ENCODE measurements at places on chromosomes 12 and 14.
A peak's percentile ranks its signal among the peaks of the same experiment; 100 is the strongest.

- no peak for DNase-seq
Observed at GRCh38 chr14:101323111-101323510, 238.2 kb upstream of the DIO3 start.

GRCh38 chr14:104477666-104478380, 101.7 kb upstream of the C14orf180 start:
- no peak for DNase-seq

GRCh38 chr14:59098377-59098776, 90.1 kb upstream of the DAAM1 start:
- DNase-seq: no peak

GRCh38 chr14:90447720-90448497, 51.1 kb downstream of the CALM1 start:
- no peak for DNase-seq

- DNase-seq: no peak
Observed at GRCh38 chr14:51610771-51611170, 40.9 kb upstream of the FRMD6 start.

- DNase-seq: peak; percentile 54
Observed at GRCh38 chr12:8648576-8649205, 13.9 kb downstream of the MFAP5 start.

DNA sequence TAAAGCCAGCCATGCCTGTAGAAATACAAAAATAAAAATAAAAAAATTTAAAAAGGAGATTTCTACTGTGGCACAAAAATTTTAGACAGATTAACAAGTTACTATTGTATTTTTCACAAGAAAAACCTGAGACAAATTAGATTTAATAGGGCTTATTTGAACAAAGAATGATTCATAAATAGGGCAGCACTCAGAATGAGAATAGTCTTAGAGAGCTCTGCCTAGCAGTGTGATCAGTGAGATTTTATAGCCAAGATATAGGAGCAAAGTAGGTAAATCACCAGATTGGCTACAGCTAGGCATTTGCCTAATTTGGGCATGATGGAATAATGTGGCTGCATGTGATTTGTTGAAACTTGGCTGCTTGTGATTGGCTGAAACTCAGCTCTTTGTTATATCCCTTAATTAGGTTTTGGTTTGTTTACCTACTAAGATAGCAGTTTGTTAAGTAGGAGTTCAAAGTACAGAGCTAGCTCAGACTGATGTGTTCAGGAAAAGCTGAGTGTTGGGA, 279.7 kb upstream of the TMTC1 start:
- no peak for DNase-seq

- no peak for DNase-seq
Observed at GRCh38 chr12:7207866-7208625, 18.6 kb downstream of the PEX5 start.

DNA sequence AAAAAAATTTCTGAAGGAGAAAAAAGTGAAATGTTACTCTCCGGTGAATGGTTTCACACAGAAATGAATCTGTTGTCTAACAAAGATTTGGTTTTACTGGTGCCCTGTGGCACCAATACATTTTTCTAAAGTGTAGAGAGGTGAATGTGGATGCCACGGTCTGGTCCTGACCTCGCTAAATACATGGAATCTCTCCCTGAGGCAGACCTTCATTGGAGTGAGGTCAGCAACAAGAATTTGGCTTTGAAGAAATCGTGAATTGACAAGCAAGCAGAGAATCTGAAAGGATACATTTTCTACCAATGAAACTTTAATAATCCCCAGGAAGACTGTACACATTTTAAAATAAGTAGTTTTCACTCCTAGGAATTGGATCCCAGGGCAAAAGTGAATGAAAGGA, 81.2 kb upstream of the OTOGL start:
- no peak for DNase-seq

Measured in activated T-helper 9 cell treated with anti-CD3 and anti-CD28 coated beads, Interleukin-2, amount 50 U/mL, for 16 hours (primary cell).